ENCODE measurements at places on chromosomes 11 and 22.

GRCh38 chr11:14672635-14673034 is 29.0 kb downstream of the PDE3B start:
- no peak for DNase-seq

DNA sequence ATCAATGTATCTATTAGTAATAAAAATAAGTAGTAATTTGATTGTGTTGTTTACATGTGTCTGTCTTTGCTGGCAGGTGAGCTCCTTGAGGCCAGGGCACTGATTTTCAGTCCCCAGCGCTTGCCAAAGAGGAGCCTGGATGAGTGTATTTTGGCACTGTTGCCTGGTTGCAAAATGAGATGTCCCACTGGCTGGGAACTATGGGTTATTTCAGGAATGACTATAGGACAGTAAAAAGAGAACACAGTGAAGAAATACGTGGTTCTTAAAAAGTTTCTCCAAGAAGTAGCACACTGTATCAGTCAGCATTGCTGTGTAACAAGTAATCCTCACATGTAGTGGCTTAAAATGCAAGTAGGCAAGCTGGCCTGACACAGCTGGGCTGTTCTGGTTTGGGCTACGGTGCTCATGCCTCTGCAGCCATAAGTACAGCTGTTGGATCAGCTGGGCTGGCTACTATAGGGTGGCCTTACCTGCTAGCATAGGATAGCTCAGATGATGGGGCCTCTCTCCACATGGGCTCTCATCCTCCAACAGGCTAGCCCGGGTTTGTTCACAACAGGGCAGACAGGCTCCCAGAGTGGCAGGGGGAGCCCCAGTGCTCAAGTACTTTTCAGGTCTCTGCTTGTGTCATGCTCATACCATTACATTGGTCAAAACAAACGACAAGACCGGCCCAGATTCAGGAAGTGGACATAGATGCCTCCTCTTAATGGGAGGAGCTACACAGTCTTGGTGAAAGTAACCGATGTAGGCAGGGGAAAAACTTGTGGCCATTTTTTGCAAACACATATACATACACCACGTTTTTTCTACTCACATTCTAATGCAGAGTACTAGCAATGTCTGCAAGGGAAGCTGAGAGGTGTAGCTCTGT is 399.1 kb downstream of the LARGE1 start:
- DNase-seq, result no peak

GRCh38 chr11:116328391-116328790 is 444.4 kb downstream of the BUD13 start:
- DNase-seq, result no peak

DNA sequence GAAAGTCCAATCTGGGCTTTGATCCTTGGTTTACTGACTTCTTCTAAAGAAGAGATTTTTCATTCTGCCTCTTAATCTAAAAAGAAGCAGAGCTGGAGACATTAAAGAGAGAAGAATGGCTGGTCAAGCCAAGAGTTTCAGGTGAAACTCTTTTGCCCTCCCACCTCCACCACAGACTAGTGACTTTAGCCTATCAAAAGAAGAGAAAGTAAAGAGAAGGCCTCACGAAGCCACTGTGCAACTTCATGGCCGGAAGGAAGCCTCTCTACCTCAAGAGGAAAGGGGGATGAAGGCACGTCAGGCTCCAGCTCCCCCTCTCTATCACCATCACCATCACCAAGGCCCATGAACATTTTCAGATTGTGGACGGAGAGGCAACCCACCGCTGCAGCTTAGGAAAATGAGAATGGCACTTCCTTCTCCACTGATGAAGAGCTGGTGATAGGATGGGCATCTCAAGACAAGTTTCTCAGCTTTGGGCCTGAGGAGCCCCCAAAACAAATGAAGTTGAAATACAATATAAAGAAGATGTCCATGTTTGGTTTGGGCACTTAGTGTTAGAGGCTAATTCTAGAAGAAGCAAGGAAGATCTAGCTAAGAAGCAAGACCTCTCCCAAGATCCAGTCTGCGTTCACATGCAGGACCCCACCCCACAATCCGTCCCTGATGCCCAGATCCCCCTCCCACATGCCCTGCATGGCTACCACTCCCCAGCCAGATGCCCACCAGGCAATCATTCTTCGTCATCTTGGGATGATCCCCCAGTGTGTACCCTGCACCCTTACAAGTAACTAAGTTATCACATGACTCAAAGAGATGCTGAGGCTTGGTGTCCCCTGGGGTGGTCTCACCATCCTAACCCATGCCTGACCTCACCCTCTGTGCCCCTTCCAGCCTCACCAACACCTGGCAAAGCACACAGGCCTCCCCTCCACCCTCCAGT is 52.6 kb downstream of the IGSF9B start:
- no peak for DNase-seq
